ENCODE measurements at places on chromosomes 2 and 18.

DNA sequence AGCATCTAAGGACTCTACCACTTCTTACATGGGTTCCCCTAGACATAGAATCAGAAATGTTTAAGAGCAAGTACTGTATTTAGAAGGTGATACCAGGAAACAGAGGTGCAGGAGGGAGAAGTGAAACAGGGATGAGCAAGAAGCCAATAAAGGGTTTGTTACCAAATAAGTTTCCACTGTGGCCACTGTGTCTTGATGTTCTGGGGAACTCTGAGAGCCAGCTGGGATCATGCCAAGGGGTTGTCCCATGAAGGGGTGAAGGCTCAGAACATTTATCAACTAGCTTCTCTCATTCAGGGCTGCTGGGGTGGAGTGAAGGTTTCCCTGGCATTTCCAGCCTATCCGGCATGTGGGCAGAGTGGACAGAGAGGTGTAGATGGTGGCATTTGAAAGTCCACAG, 147.1 kb upstream of the SH3BP4 start:
- no peak for DNase-seq

DNA sequence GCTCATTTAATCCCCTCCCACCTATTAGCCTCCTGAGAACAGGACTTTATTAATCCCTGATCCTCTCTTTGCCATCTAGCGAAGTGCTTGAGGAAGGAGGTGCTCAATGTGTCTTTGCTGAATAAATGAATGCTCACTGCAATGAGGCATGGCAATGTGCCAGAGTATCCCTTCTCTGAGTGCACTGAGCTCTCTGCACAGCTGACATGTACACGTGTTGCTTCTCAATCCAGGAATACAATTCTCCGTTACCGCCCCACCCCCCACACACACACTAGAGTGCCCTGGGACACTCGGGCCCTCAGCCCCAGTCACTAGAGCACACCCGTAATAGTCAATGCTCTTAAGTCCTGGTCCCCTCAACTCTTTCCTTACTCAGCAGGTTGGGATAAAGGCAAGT, 41.4 kb downstream of the FAM178B start:
- no peak for DNase-seq

GRCh38 chr2:25996844-25997243, 14.5 kb upstream of the KIF3C start:
- peak; percentile 53 for DNase-seq

GRCh38 chr2:207051385-207051965, 112.2 kb downstream of the CPO start:
- DNase-seq, result no peak

DNA sequence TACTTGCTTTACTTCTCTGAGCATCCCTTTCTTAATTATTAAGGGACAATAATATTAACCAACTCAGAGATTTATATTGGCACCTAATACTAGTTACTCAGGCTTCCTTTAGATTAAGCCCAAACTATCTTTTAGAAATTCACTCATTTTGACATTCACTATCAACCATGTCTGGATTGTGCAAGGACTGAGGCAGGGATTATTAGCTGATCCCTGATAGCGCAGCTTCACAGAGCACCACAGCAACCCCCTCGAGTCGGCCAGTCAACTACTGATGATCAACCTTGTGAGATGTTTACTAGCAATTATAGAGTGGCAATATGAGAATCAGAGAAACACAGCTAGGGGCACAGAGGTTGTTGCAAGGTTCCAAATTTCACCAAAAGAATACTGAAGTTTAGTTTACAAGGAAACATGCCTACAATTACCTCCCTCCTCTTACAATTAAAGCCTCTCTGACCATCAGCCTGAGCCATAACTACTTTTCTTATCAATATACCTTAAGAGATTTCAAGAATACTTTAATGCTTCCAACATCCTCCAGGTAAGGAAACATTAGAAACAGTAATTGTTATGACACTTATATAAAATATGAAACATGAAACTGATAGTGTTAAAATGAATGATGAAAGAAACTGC, 191.6 kb downstream of the TCF4 start:
- DNase-seq, result no peak

GRCh38 chr18:68448736-68449135, 266.2 kb downstream of the TMX3 start:
- peak; percentile 58 for DNase-seq

- no peak for DNase-seq
These were observed 112.6 kb downstream of the GAREM1 start for GRCh38 chr18:32358075-32358474.

GRCh38 chr2:100749771-100750542, 70.0 kb upstream of the NPAS2 start:
- no peak for DNase-seq

- DNase-seq, result no peak
These were observed 235.8 kb downstream of the TCF4 start for GRCh38 chr18:55351980-55352714.

DNA sequence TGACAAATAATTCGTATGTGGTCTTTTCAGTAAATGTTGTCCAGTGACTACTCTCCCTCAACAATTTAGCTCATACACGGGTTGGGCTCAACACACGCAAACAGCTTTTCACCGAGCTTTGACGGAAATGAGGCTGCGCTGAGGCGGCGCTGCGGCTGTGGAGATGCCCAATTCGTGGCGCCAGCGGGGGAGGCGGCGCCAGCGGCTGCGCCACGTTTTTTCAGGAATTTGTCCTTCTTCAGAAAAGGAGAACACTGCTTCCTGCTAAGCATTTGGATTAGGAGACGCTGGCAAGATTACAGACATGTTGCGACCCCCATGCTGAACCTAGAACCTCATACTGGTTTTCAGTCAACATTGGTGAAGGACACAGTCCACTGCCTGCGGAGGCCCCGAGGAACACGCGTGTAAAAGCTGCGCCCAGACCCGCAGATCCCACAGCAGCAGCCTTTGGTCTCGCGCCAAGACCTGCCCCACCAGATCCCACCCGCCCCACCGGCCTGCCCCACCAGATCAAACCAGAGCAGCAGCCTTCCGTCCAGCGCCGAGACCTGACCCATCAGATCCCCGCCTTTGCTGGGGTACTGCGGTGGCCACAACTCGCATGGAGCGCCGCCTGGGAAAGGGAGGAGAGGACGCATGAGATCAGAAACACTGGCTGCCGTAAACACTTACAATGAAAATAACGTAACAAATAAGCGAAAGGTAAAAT, 173.8 kb downstream of the TMEM18 start:
- DNase-seq, result no peak

Data from fibroblast of pulmonary artery (primary cell).